Frontal cortex (tissue), 4 donors: ENCODE measurements at places on chromosomes 11 and 22. TPM values are rescaled to one million over a fixed set of nuclear protein-coding genes. Genes with fewer than 3 reads are reported as not detected.

GRCh38 chr22:24706054-24706453, 68.5 kb downstream of the PIWIL3 start:
- DNase-seq = no peak

The IL17REL gene
- under 0.01 TPM for total RNA-seq

The RAG2 gene
- total RNA-seq = not detected

DNA sequence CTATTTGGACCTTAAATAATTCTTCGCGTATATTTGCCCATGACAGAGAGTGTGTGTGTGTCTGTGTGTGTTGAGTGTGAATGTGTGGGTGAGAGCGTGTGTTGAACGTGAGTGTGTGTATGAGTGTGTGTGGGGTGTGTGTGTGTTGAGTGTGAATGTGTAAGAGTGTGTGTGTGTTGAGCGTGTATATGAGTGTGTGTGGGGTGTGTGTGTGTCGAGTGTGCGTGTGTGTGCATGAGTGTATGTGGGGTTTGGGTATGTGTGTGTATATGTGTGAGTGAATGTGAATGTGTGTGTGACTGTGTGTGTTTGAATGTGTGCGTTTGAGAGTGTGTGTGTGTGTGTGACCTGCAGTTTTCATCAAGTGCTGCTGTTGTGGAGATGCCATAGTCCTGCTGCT, 26.8 kb downstream of the GAL start:
- no peak for DNase-seq

- no peak for DNase-seq
Observed at GRCh38 chr22:11360632-11361031, 4167.4 kb upstream of the OR11H1 start.

GRCh38 chr11:120329556-120329955, 4.5 kb downstream of the TLCD5 start:
- DNase-seq = no peak

GRCh38 chr11:116230438-116230837, 542.3 kb downstream of the BUD13 start:
- DNase-seq = no peak

- no peak for DNase-seq
Observed at GRCh38 chr11:46917109-46917761, 1.1 kb downstream of the LRP4 start.

- no peak for DNase-seq
Observed at GRCh38 chr11:3132271-3132781, 32.8 kb downstream of the OSBPL5 start.

- DNase-seq = no peak
Observed at GRCh38 chr11:76233196-76233921, 27.1 kb upstream of the WNT11 start.

The FOLH1 gene
- total RNA-seq = 4.9 TPM

The OR5A1 gene
- total RNA-seq = not detected

DNA sequence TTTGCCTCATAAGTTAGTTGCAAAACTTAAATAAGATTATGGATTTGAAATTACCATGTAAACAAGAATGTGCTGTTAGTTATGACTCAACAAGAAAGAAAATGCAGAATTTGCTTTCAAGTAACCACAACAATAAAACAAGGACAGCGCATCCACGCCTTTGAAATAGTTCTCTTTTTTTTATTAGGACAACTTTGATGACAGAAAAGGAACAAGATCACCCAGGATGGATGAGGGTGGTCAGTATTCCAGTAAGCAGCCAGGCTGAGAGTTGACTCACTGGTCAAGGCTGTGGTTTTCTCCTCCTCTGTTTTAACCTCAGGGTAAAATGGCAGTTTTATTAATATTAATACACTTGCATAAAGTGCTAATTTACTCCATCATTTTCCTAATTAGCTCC, 544.4 kb downstream of the OPCML start:
- DNase-seq = no peak

The SLC29A2 gene
- total RNA-seq = 1.6 TPM

GRCh38 chr11:133366147-133366546, 166.2 kb downstream of the OPCML start:
- DNase-seq = no peak

The SLC22A6 gene
- 10.6 TPM for total RNA-seq

- peak; percentile 64 for DNase-seq
Observed at GRCh38 chr22:32660292-32660691, 141.2 kb upstream of the TIMP3 start.

DNA sequence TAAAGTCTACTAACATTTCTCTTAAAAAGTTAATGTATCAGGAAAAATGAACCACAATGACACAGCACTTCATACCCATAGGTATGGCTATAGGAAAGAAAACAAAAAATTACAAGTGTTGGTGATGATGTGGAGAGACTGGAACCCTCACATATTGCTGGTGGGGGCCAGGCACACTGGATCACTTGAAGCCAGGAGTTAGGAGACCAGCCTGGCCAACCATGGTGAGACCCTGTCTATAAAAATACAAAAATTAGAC, 26.7 kb downstream of the TCF20 start:
- no peak for DNase-seq

GRCh38 chr22:46937939-46938338, 175.5 kb downstream of the TBC1D22A start:
- DNase-seq = no peak
